CD4-positive, alpha-beta T cell (primary cell): ENCODE measurements at places on chromosomes 2 and 18. TPM values are rescaled to one million over a fixed set of nuclear protein-coding genes. Genes with fewer than 3 reads are reported as not detected.

DNA sequence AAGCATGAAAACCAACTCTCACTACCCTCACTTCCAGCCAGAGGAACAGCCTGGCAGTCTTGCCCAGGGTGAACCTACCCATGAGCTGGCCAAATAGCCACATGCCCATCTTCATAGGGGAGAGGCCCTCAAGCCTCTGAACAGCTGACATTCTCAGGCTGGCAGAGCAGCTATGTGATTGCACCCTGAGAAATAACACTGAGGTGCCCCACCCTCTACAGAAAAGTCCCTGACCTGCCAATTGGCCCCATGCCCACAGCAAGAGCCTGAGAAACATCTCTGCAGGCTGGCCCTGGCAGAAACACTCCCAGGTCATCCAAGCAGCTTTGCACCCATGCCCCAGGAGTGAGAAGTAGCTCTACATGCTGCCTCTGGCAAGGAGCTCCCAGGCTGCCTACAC is 127.4 kb upstream of the OTX1 start:
- H3K27ac ChIP-seq = no peak overlapping the region
- H3K4me1 ChIP-seq = no peaks in the 10 kb centered on the region
- H3K27me3 ChIP-seq = no peaks in the 10 kb centered on the region

- no peak overlapping the region for H3K27ac ChIP-seq
- peaks cover 5% of the 10 kb centered on the region for H3K4me1 ChIP-seq
- no peak overlapping the region for H3K4me3 ChIP-seq
- DNase-seq = no peak
- H3K36me3 ChIP-seq = no peaks in the 10 kb centered on the region
- H3K27me3 ChIP-seq = no peaks in the 10 kb centered on the region
Measured at GRCh38 chr2:74583504-74583903, 29.0 kb downstream of the DOK1 start.

GRCh38 chr18:58394046-58394445 is 234.8 kb downstream of the ALPK2 start:
- no peak overlapping the region for H3K4me3 ChIP-seq
- no peak for DNase-seq
- H3K4me1 ChIP-seq = peaks cover 10% of the 10 kb centered on the region
- no peak overlapping the region for H3K27ac ChIP-seq
- H3K36me3 ChIP-seq = no peaks in the 10 kb centered on the region

DNA sequence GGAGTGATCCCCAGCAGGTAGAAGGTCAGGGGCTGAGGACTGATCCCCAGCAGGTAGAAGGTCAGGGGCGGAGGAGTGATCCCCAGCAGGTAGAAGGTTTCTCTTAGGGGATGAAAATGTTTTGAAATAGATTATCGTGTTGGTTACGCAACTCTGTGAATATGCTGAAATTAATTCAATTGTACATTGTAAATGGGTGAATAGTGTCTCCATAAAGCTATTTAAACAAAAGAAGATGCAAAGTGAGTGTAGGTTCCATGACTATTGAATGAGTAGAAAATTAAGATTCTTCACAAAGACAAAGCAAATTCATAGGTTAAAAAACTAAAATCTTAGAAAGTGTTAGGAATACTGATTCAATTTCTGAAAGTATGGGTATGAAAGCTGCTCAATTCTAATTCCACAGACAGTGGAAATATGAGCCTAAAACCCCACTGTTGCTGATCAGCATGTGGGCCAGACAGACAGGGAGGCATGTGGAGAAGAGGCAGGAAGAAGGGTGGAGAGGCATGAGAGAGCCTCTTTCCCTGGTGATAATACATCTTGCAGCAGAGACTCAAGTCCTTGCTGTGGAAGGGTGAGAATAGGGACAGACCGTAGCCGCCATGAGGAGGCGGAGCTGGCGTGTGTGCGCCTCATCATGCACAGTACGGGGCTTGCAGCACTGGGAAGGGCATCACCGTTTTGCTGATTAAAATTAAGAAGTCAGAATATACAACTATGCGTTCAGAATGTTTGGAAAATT is 85.9 kb upstream of the NFATC1 start:
- H3K4me1 ChIP-seq = no peaks in the 10 kb centered on the region
- peaks cover 50% of the 10 kb centered on the region for H3K36me3 ChIP-seq
- no peaks in the 10 kb centered on the region for H3K27me3 ChIP-seq
- no peak overlapping the region for H3K4me3 ChIP-seq
- H3K27ac ChIP-seq = no peak overlapping the region
- no peak for DNase-seq

The NBAS gene
- total RNA-seq = 25.5 TPM

DNA sequence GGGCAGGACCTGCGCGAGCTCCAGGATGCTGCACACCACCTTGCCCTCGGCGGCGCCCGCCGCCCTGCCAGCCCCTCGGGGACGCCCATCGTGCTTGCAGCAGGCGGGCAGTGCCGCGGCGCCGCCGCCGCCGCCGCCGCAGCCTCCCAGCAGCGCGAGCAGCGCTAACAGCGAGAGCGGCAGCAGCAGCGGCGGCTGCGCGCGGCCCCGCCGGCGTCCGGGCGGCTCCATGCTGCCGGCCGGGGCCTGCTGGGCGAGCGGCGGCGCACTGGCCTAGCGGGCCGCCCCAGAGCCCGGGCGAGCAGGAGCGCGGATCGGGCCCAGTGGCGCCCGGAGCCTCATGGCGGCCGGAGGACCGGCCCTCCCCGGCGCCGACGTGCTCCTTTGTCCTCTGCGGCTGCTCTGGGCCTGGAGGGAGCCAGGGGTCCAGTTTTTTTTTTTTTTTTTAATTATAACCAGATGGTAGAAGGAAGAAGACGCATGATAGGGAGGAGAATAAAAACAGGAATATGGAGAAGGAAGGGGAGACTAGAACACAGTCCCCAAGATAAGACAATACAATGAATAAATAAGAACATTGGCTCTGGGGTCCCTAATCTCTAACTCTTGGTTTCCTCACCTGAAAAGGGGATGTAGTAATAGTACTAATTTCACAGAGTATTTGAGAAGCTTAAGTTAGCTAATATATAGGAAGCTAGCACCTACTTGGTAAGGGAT is 17.1 kb upstream of the ANKRD62 start:
- H3K27ac ChIP-seq = no peak overlapping the region
- H3K4me3 ChIP-seq = no peak overlapping the region
- no peaks in the 10 kb centered on the region for H3K36me3 ChIP-seq
- no peak for DNase-seq
